SW480 (cell line): ENCODE measurements at places on chromosomes 4 and X.

GRCh38 chrX:83319023-83319422 lies 189.1 kb upstream of the POU3F4 start:
- no peak for DNase-seq

- no peak for DNase-seq
Measured at GRCh38 chr4:124933521-124933920, 221.0 kb upstream of the ANKRD50 start.

DNA sequence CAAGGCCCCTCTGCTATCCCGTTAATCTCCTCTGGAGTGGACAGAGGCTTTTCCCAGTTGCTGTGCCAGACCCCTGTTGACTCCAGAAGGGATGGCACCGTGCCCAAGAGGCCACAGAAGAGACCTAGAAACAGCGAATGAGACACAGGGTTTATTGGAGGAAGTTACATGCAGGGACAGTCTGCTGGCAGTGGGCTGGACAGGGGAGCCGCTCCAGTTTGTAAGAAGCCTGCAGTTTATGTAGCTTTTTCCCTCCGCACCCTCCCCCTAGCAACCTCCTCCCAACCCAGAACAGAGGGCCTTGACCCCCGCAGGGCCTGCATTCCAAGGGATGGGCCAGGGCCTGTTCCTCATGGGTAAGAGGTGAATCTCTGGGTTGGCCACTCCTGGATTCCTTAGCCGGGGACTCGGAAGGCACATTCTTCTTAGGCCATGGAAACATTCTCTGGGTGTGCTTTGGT lies 216.8 kb upstream of the PSAPL1 start:
- DNase-seq: no peak

- DNase-seq: no peak
Measured at GRCh38 chr4:123406872-123407271, 10.3 kb downstream of the SPRY1 start.

DNA sequence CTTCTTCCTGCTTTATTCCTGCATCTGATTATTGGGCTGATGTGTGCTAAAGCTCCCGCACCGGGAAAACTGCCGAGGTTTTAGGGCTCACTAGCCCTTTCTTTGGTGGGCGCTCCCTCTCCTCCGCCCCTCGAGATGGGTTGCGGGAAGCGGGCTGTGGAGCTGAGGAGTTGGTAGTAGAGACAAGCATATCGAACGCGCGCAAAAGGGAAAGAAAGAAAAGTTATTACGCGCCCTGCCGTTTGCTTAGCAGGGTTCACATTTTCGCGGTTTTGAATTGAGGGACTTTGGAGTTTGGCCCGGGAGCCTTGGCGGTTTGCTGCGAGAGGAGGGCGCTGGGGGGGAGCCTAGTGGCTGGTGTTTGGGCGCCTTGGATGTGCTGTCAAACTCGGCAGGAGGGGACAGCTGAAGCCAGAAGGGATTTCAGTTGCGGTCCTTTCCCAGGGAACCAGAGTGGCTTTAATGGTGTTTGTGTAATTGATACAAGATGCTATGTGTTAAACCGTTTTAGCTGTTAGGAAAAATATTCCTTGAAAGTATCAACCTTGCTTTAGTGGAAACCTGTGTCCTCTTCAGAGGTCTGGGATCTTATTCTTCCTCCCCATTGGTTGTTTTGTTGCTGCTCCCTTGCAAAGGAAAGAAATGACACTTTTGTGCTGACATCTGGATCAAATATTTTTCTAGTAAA lies 1.1 kb downstream of the GAB1 start:
- DNase-seq: peak; percentile 28

DNA sequence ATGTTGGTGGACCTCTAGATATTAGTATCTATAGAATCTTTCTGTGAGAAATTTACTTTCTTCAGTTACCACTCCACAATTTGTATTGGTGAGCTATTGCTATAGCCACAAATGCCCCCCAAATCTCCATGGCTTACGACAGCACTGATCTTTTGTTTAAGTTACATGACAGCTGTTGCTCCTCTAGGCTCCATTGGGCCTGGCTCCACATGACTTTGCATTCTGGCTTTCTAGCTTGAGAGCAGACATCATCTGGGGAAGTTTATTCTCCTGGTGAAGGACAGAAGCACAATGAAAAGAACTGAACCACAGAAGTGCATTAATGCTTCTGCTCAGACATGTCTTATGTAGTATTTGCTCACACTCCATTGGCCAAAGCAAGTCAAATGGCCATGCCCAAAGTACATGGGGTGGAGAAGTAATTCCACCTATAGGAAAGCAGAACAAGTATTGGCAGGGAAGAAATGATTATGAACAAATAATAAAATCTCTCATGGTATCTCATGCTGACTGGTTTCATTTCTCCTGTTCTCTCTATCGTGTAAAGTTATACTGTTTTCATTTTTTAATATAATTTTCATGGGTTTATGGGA lies 126.6 kb upstream of the FAM9C start:
- DNase-seq: no peak

DNA sequence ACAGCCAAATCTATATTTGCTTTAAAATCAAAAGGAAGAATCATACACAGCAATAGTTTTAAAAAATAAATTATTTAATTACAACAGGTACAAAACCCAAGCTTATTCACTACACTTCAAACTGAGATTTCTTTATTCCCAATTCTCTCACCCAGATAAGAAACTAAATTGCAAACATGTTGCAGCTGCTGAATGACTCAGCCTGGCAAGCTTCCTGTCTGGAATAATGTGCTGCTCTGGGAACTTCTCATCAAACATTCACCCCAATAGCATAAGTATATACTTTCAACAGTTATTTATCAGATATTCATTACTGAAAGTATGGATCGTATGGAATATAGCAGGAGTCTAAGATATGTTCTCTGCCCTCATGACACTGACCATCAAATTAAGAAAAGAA lies 43.0 kb upstream of the GABRA2 start:
- peak; percentile 22 for DNase-seq

DNA sequence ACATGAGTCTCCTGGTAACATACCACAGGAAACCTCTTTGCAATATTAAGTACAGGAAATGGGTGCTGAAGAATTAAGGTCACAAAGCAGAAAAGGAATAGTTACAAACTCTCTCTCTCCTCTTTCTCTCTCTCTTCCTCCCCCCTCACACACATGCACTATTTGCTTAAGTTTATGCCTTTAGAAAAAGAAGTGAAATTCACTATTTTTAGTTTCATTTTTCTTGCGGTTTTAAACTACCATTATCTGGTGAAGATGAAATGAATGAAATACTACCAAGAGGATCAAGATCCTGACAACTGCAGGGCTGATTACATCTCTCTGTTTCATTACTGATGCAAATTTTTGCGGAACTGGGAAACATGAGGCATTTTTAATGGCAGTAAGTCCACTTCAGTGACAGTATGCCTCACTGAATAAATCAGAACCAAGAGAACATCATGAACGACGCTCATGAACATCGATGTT lies 64.3 kb upstream of the FTHL17 start:
- DNase-seq: no peak

GRCh38 chrX:20309806-20310205 lies 43.1 kb upstream of the RPS6KA3 start:
- DNase-seq: no peak

GRCh38 chrX:132967049-132967448 lies 8.6 kb upstream of the HS6ST2 start:
- DNase-seq: no peak

GRCh38 chr4:31045151-31045550 lies 325.0 kb downstream of the PCDH7 start:
- no peak for DNase-seq

GRCh38 chr4:121665371-121665770 lies 31.4 kb downstream of the ANXA5 start:
- DNase-seq: no peak

DNA sequence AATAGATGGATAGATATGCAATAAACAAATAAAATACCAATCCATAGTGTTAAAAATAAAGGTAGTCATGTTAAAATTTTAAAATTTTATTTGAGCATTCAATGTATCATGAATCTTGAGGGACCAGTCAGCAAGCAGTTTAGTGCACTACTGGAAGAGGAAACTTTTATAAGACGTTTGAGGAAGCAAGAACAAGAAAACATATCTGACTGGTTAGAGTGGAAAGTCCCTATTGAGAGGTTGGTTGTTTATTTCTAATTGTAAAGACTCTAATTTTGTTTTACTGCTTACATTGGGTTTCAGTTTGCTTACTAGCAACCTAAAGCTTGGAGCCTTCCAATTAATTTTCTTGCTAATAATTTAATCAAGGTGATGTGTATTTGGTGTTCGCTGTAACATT lies 786.2 kb downstream of the RAB28 start:
- no peak for DNase-seq

DNA sequence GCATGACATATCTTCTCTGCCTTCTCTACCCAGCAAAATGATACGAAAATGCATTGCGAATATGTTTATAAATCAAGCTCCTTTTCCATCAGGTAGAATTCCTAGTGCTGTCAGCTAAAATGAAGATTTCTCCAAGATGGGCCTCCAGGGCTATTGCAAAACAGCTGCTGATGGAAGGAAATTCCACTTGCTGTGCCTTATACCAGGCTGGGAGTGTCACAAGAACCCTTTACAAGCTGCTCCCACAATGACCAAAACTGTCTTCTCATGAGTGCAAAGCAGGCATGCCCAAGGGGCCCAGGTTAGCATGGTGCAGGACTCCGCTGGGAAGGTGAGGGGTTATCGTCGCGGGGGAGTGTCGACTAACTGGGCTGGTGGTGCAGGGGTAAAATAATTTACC lies 8.7 kb downstream of the HNRNPH2 start:
- no peak for DNase-seq

DNA sequence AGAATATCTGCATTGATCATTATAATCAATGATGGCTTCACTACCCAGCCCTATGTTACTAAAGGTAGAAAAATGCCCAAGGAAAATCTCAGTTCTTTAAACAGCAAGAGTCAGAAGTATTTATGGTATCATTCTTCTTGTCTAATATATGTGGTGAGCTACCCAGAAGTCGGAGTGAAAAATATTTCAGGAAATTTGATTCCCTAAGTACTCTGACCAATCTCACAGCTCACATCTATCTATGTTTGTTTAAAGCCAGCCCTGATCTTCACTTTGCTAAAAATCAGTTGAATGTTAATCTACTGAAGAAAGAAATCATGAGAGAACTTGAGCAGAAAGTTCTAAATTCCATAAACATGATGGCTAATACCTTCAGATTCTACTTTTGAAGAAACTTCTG lies 522.9 kb upstream of the SLIT2 start:
- no peak for DNase-seq

DNA sequence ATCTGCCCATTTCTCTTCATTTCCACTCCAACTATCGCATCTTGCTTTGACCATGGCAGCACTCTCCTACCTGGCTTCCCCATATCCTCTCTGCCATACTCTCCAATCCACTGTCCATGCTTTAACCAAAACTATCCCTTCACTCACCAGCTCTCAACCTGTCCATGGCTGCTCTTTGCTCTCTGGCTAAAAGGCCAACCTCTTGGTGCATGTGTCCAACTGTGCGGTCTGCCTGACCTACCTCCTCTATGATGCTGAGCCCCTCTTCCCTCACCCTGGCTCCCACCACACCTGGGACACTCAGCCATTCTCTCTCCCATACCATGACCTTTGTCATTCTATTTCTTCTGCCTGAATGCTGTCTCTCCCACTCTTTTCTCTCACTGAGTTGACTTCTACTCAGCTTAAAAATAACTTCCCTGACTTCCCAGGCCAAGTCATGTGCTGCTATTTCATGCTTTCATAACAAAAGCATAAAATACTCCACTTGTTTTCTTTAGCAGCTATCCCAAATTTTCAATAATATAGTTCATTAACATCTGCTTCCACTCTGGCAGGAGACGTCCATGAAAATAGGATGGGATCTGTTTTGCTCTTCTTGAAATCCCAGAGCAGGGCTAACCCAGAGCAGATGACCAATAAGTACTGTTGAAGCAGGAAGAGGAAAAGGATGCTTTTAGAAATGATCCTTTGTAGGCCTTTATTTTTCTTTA lies 29.8 kb upstream of the KLF3 start:
- DNase-seq: no peak
